ENCODE measurements at places on chromosomes 13 and 19.

GRCh38 chr13:23680845-23681669 lies 110.8 kb downstream of the TNFRSF19 start:
- no peak for DNase-seq

- no peak for DNase-seq
Observed at GRCh38 chr13:110468986-110469495, 92.5 kb downstream of the RAB20 start.

GRCh38 chr13:51643882-51644281 lies 59.6 kb downstream of the WDFY2 start:
- no peak for DNase-seq

- no peak for DNase-seq
Observed at GRCh38 chr13:46476174-46476573, 76.8 kb upstream of the LRCH1 start.

GRCh38 chr13:109971456-109972090 lies 185.2 kb upstream of the IRS2 start:
- no peak for DNase-seq

GRCh38 chr19:45468803-45469131 lies 971 bp downstream of the FOSB start:
- no peak for DNase-seq

- no peak for DNase-seq
Observed at GRCh38 chr19:15614507-15615379, at the start of gene CYP4F8. Gene CYP4F8 (plus strand): TSS chr19:15615218. CDS start chr19:15615617, 399 bp downstream.

GRCh38 chr13:34750078-34750931 lies 191.8 kb upstream of the NBEA start:
- no peak for DNase-seq

All from hematopoietic multipotent progenitor cell (in vitro differentiated cells).